ENCODE measurements at places on chromosomes 7 and 10.

- DNase-seq = no peak
These were observed 60.2 kb downstream of the CALML3 start for GRCh38 chr10:5584895-5585516.

DNA sequence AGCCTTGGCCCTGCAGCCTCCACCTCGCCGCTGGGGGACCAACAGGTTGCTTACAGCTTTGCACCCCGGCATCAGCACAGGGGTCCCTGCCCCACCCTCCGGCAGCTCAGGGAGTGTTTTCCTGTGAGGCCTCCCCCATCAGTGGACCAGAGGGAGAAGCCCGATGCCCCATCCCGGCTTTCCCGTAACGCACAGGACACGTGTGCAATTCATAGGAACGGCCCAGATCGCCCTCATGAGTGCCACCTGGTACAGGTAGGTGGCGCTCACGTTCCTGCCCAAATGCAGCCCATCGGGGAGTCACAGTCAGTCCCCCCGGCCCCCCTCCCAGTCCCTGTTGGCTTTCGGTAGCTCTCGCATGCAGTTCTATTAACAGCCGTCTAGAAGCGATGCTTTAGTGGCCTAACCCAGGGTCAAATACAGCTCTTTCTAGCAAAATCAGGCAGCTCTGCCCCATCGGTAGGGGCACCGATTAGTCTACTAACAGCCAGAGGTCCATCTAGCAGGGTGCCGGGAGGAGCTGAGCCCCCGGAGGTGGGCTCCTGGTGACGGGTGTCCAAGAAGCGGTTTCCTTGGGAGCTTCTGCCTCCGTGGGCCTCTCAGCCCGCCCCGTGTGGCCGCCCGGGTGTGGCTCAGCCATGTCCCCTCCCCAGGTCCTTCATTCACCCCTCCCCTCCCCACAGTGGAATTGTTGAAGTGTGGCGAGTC, 48.4 kb upstream of the GTF2IRD1 start:
- DNase-seq = no peak

GRCh38 chr7:68544851-68545250, 1053.4 kb upstream of the AUTS2 start:
- DNase-seq = no peak

DNA sequence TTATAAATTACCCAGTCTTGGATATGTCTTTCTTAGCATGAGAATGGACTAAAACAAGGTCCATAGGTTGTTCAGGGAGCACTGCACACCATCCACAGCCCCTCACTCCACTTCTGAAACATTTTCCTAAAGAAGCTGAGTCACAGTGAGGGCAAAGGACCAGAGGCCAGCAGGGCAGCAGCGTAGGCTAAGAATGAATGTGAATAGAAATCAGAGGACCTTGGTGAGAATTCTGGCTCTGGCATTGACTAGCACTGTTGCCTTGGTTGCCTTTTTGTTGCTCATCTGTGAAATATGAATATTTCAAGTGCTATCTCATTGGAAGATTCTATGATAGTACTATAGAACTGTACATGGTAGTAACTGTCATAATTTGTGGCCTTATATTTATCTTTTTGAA, 41.7 kb upstream of the TOMM7 start:
- no peak for DNase-seq

DNA sequence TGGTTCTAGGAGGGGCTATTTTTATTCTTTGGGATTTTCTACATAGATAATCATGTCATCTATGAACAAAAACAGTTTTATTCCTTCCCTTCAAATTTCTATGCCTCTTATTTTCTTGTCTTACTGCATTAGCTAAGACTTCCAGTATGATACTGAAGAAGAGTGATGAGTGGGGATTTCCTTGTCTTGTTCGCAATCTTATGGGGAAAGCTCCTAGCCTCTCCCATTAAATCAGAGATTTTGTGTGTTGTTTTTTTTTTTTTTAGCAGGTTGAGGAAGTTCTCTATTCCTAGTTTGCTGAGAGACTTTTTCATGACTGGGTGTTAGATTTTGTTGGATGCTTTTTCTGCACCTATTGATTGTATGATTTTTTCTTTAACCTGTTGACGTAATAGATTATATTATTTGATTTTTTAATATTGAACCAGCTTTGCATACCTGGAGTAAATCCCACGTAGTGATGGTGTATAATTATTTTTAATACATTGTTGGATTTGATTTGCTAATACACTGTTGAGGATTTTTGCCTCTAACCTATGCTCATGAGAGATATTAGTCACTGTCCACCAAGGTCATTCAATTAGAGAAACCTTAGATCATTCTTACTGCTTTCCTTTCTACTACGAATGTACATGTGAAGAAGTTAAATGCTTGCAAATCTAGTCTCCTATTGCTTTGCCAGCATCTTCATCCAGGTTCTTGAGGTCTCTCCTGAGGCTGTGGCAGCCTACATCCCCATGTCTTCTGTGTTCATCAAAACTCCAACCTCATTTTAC, 6.5 kb downstream of the ATP5F1C start:
- DNase-seq = no peak

GRCh38 chr10:30736685-30737232, 107.2 kb upstream of the LYZL2 start:
- no peak for DNase-seq

GRCh38 chr7:120274899-120275298, 1.9 kb downstream of the KCND2 start:
- DNase-seq = no peak

GRCh38 chr7:105337529-105337928, 51.2 kb downstream of the SRPK2 start:
- no peak for DNase-seq

DNA sequence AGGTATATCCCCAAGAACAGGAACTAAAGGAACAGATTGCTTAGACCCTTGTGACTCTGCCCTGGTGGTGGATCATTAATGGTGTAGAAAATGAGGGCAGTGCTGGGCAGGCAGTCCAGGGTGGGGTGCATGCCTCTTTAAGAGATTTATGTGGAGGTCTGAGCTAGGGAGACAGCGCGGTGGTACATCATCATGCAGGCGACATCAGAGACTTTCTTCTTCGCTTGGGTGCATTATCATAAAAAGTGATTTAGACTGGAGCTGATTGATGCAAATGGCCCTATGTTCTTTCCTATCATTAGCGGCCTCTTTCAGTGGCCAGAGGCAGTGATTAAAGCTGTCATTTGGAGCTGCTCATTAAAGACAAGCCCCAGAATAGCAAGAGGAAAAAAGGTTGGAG, 519.1 kb upstream of the GALNT17 start:
- DNase-seq = no peak

DNA sequence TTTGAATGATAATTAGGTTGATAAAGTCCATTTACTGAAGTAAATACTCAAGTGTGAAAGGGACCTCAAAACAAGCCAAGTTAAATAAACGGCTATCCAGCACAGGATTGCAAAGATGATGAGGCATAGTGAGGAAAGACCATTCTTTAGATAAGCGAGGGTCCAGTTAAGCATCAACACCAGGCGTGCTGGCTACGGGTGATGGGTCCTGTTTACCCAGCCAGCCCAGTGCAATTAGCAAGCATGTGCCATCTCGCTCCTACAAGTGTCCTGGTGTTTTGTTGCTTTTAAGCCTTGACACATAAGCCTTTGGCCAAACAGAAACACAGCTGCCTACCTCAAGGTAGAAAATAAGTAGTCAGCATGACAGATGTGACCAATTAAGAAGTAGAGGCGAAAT, 7.1 kb downstream of the NEBL start:
- no peak for DNase-seq

DNA sequence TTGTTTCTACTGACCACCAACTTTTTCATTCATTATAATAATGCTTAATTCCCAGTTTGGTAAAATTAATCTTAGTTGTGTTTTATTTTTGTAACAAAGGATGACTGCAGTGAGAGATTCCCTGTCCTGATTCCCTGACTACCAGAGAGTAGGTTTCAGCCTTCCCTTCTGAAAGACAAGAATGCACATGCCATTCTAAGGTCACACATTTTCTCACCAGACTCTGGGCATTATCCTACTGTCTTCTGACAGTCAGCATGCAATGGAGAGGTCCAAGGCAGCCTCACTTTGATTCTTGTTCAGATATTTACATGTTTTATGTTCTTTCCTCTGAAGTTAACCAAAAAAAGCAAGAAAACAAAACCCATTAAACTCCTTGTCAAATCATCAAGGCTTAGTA, 372.7 kb upstream of the CDC14C start:
- no peak for DNase-seq

- DNase-seq = no peak
These were observed 462.7 kb downstream of the PHTF2 start for GRCh38 chr7:78261302-78261701.

DNA sequence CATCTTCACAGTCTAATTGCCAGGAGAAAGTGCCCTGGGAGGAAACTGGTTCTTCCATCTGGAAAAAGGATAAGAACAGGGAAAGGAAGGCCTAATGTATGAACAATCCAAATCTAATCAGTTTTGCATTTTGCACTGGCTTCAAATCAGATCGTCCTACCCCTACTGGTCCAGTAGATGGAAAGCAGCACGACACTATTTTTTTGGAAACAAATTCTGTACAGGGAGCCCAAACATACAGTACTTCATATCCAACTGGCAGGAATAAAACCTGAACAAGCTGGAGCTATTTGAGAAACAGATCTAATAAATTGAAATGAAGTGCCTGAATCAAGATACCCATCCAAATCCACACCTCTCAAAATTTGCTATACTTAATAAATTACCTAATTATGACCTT, 36.5 kb downstream of the ETV1 start:
- no peak for DNase-seq

- no peak for DNase-seq
These were observed 615.3 kb upstream of the MGMT start for GRCh38 chr10:128851726-128852125.

DNA sequence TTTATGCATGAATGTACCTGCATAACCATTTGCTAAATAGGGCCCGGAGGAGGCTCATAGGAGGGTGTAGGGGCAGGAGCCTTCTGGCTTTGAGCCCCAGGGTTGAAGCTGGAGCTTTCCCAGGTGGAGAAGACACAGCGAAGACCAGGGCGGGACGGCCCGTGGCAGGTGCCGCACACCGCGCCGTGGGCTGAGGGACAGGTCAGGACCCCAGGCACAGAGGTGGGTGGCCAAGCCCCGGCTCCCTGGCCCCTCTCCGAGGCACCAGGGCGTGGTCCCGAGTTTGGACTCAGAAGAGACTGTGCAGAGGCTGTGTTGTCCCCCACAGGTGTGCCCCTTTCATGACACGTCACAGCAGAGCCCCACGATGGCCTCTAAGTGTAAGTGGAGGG, 56.5 kb downstream of the PWWP2B start:
- no peak for DNase-seq

GRCh38 chr10:62046522-62047227, 145.2 kb downstream of the ARID5B start:
- no peak for DNase-seq

GRCh38 chr10:123790132-123790885, 101.3 kb downstream of the CPXM2 start:
- no peak for DNase-seq

- DNase-seq = no peak
These were observed 109.1 kb downstream of the IQUB start for GRCh38 chr7:123425246-123425645.

- no peak for DNase-seq
These were observed 38.7 kb downstream of the PPIF start for GRCh38 chr10:79385804-79386531.

DNA sequence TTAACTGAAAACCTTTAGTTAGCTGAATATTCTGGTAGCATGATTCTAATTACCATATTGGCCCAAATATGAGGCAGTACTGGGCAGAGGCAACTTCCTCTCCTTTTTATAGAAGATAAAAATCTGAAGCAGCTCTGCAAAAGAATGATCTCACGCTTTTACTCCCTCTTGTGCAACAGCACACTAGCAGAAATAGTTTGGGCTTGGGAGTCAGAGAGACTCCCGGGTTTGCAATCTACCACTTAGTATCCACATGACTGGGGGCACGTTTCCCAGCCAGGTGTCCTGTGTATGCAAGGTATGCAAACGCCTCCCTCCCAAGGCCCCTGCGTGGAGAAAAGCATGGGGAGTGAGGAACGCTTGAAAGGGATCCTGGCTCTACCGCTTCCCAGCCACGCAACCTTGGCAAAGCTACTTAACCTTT, 47.2 kb upstream of the RHEB start:
- no peak for DNase-seq

DNA sequence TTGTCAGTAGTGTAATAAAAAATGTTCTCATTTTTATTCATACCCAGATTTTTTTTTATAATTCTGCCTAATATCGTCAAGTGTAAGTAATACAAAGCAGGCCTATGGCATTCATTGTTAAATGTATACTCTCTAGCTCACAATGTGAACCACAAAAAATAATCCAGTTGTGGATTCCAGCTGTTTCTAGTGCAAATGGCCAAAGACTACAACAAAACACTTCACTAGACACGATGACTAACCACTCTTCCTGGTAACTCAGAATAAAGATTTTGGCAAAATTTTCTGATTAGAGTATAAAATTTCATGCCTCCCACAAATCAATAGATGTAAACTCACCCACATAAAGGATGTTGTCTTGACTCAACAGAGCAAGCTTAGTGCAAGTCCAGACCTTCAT, 396.6 kb downstream of the DGKB start:
- no peak for DNase-seq

GRCh38 chr10:63466144-63466935, 563 bp upstream of the JMJD1C start:
- peak; percentile 14 for DNase-seq

GRCh38 chr7:106216517-106216922, 68.3 kb downstream of the NAMPT start:
- DNase-seq = no peak

DNA sequence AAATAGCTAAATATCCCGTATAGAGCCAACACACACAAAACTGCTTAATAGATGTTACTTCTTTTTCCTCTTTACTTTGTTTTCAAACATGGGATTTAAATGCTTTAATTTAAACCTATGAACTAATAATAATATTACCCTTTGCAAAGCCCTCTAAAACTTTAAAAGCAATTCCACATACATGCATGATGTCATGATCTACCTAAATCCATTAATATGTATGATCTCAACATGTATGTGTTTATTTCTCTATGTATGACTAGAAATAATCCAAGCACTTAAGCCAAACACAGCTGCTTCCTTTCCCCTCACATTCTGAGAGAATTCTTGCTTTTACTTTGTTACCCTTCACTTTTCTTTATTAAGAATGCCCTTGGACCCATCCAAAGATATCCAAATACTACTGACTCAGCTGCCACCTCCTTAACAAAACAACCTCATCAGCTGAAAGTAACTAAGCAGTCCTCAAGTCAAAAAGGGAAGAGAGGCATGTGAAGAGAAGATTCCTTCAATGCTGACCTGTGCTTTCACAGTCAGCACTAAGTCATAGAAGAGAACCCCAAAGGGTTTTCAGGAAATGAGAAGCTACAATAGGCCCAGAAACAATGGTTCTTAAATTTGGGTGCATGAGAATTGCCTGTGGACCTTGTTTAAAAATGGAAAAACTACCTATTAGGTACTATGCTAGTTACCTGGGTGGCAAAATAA, 266.4 kb upstream of the LRGUK start:
- DNase-seq = no peak

Measured in activated T-cell treated with anti-CD3 and anti-CD28 coated beads for 4 hours (primary cell).